ENCODE measurements at places on chromosomes 1 and 21.
A peak's percentile ranks its signal among the peaks of the same experiment; 100 is the strongest.

DNA sequence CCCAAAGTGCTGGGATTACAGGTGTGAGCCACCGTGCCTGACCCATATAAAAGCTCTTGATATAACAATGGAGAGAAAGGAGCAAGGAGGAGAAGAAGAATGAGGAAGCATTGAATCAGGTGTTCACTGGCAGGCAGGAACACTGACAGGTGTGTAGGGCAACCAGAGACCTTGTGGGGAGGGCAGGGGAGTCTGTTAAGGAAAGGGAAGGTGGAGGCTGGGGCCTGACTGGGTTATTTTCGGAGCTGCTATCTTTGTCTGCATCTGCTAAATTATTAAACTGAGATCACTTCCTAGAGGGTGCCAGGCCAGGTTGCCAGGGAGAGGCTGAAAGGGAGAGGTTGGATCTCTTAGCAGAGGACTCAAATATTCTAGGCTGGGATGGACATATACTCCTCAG lies 6.8 kb upstream of the TRNP1 start:
- no peak for DNase-seq

DNA sequence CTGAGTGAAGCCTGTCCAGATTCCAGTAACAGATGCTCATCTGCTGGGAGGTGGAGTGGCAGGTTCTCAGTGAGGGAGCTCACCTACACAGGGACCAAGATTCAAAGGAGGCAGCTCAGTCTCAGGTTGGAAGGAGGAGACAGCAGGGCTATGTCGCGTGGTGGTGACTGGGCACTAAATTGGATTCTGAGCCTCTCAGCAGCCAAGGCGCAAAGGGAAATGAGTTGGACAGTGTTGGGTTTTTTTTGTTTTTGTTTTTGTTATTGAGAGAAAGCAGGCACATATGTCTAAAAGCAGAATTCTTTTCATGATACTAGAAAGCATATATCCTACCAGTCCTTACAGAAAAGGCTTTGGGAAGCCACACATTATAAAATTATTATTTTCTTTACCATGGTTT lies 26.2 kb downstream of the UMODL1 start:
- DNase-seq: no peak

- DNase-seq: no peak
These were observed 32.6 kb downstream of the ATP1B1 start for GRCh38 chr1:169138866-169139670.

DNA sequence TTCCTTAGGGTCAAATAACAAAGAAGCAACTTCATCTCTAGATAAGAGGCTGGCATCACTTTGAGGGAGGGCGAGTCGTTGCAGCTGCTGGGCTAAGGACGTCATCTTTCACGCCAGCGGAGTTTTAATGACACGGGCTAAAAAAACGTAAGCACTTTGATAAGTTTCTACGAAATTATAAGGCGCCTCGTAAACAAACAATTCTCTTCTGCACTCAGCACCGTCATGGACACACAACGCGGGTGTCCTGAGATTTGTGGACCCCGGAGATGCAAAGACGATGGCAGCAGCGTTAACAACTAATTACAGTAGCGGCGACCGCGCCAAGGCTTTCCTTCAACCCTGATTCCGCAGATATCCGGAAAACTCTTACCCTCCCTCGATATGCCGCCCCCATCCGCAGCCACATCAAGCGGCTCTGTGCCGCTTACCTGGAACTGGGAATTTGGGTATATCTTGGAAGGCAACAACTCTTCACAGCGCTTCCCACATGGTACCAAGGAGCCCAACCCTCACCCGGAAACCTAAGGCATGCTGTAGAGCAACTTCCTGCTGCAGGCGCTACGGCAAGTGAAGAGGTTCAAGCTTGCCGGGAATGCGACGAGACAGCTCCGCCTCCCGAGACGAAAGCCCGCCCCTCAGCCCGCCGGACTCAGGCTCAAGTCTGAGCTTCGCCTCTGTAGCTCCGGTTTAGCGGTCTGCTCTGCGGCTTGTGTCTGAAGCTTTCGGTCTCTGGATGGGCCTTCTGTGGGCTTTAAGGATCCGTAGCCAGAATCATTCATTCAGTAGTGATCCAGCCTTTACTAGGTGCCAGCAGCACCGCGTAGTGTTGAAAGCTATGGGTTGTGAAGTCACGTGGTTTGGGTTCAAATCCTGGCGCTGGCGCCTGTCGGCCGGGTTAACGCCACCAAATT lies at the start of gene HEATR1:
Gene HEATR1 (minus strand): TSS at position 526 of the 914 bp plus-strand sequence. CDS start 421 bp downstream, at position 105.
- peak; percentile 89 for DNase-seq

- DNase-seq: no peak
These were observed 239.0 kb downstream of the PTPRU start for GRCh38 chr1:29475326-29475725.
